ENCODE measurements at places on chromosomes 2 and 18. TPM values are rescaled to one million over a fixed set of nuclear protein-coding genes. Genes with fewer than 3 reads are reported as not detected.

DNA sequence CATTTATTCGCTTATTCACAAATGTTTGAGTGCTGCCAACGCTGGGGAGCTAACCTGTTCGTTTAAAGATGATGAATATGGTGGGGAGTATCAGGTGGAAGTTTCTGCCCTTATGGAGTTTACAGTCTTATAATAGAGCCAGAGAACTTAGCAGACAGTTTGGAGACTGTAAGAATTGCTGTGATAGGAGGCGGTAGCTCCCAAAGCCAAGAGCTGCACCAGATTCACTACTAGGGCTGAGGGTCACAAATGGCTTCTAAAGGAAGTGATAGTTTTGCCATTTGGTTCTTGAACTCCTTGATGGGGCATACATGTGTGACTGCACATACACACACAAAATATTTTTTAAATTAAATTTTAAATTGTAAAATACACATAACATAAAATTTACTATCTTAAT, 29.0 kb downstream of the UGP2 start:
- ATAC-seq: no peak

DNA sequence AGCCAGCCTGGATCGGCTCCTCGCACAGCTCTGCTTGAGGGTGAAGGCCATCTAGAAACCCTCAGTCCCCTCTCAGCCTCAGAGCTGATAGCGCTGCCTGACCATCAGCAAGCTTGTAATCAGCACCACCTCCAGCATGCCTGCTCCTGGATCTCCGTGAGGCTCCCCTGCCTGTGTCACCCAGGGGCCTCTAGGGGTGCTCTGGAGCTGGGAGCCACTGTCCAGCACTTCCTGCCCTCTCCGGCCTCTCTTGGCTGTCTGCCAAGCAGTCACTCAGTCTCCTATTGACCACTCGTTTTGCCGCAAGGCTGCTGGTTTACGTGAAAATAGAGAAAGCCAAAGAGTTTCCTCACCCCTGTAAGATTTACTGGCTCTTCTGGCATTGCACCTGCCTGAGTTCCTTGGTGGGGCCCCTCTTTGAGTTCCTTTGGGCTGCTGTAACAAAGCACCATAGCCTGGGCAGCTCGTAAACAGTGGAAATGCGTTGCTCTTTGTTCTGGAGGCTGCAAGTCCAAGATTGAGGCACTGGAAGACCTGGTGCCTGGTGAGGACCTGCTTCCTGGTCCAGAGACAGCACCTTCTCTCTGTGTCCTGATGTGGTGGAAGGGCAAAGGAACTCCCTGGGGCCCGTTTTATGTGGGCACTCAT, 17.9 kb downstream of the CAPN10 start:
- peak; percentile 94 for ATAC-seq

- no peak for ATAC-seq
Observed at GRCh38 chr18:44325903-44326635, 354.6 kb upstream of the SETBP1 start.

DNA sequence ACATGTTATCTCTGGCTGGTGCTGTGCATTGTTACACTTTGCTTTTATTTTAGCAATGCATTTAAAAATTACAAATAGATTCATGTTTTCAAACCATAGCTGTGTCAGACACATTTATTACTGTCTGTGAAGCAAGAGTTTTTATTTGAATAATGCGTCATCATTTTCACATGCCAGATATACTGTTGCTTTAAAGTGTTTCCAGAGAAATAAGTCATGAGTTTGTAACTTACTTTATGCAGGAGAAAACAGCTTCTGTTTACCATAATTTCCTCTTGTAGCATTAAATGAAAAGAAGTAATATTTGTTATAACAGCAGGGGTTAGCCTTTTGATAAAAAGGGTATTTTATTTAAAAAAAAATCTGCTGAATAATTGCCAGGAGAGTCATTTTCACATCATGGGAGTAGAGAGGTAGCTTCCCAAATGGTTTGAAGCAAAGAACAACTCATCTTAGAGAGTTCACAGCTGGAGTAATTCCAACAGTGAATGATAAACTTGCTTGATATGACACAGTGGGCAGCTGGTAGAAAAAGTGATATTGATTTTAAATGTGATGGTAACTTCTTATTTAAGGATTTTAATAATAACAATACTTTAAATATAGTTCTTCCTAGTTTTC, 1274.5 kb upstream of the CRIM1 start:
- no peak for ATAC-seq

- peak; percentile 87 for ATAC-seq
Observed at GRCh38 chr2:62505750-62506420, at the start of gene TMEM17. TMEM17 (minus strand) TSS chr2:62506195; CDS start chr2:62506129, 66 bp downstream.

GRCh38 chr18:31634331-31634713, 42.6 kb downstream of the TTR start:
- ATAC-seq: no peak

DNA sequence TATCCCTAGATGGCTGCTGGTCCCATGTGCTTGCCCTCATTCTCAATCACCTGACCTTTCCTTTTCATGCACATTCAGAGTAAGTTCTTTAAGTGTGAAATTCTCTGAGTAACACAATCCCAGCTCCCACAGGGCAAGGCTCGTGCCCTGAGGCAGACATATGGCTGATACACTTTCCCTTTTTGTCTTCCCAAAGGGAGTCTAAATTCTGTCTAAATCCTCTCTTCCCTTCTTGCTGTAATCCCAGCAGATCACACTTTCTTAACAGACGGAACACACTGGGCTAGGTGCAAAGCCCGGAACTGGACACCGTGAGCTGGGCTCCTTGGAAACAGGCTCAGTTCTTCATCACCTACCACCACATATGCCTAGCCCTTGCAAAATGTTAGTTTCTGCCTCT, 147.6 kb downstream of the GALNT14 start:
- ATAC-seq: no peak

DNA sequence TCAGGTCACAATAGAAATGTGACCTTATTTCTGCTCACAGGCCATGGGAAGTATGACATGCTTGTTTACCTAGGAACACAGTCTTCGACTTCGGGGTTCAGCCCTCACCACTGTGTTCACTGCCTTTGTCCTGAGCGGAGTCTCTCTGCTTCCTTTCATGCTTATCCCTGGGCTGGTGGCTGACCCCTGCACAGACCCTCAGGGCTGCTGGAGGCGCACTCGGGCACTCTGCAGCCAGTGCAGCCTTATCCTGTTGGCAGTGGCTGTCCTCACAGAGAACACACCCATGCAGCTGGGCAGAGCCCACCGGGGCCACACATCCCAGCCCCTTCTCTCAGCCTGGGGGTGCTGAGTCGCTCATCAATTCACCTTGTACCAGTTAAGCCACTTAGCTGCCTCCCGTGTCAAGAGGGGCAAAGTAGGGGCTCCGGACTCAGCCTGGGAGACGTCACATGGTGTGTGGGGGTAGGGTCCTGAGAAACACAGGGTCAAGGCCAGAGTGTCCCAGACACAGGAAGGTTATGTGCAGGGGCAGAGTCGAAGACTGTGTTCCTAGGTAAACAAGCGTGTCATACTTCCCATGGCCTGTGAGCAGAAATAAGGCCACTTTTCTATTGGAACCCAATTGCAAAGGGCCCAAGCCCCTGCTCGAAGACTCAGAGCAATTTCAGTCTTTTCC, 107.5 kb downstream of the FAM210A start:
- ATAC-seq: no peak

DNA sequence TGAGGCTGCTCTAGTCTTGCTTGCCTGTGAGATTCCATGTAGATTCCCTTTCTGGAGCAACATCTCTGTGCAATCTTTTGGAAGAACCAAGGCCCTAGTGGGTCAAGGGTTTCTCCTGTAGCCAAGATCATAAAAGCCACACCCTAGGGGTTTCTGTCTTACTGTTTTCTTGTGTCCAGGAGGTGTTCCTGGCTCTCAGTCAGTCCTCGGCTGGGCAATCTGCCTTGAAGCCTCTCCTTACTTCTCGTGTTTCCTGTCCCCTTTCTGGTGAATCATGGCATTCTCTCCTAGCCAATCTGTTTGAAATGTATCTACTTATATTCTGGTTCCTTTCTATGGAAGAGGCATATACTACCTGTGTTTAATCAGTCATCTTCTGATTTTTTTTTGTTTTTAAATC, 484.8 kb upstream of the UBE2E3 start:
- ATAC-seq: no peak

- ATAC-seq: no peak
Observed at GRCh38 chr2:218272531-218273212, 2.4 kb downstream of the PNKD start.

Gene CROCC2
- total RNA-seq: not detected

Gene BBS5
- total RNA-seq: 15.5 TPM

Gene EPB41L5
- total RNA-seq: 12.0 TPM

Gene MYOM1
- 1.2 TPM for total RNA-seq

All from motor neuron (in vitro differentiated cells).